SJSA1 (cell line): ENCODE measurements at places on chromosomes 5 and 9. TPM values are rescaled to one million over a fixed set of nuclear protein-coding genes. Genes with fewer than 3 reads are reported as not detected.

DNA sequence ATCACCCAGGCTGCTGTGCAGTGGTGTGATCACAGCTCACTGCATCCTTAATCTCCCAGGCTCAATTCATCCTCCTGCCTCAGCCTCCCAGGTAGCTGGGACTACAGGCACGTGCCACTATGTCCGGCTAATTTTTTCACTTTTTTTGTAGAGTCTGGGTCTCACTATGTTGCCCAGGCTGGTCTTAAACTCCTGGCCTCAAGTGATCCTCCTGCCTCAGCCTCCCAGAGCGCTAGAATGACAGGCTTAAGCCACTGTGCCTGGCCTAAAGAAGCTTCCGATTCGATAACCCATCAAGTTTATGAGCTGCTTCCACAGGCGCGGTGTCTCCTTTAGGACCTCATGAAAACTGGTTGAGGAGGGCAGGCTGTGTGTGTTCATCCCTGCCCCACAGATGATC lies 16.2 kb downstream of the COL27A1 start:
- H3K36me3 ChIP-seq = no peaks in the 10 kb centered on the region
- no peak for DNase-seq
- no peaks in the 10 kb centered on the region for H3K27me3 ChIP-seq
- no peak overlapping the region for H3K27ac ChIP-seq
- H3K4me1 ChIP-seq = peaks cover 10% of the 10 kb centered on the region
- H3K4me3 ChIP-seq = no peak overlapping the region

DNA sequence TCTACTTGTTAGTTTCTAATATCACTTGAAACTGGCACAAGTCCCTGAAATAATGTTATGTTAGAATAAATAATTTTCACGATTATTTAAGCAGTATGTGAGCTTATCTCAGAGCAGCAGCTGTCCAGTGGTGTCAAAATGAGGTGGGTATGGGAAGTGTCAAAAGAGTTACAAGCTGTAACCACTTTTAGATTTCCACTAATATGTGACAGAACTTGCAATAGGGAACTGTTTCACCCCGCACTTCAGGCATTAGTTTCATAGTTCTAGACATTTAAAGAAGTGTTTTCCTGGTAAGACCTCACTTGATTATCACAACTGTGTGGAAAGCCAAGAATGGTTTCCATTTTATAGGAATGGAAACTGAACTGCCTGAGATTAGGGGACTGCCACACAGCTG lies 2.9 kb upstream of the ISCA1 start:
- H3K36me3 ChIP-seq = peaks cover 11% of the 10 kb centered on the region
- H3K4me1 ChIP-seq = peaks cover 13% of the 10 kb centered on the region
- H3K27me3 ChIP-seq = no peaks in the 10 kb centered on the region

TAF1L gene
- total RNA-seq = not detected in 2 replicates

- no peaks in the 10 kb centered on the region for H3K27me3 ChIP-seq
- H3K4me3 ChIP-seq = no peak overlapping the region
- no peak overlapping the region for H3K27ac ChIP-seq
These were observed 32.2 kb upstream of the KCNIP1 start for GRCh38 chr5:170471551-170472178.

DNA sequence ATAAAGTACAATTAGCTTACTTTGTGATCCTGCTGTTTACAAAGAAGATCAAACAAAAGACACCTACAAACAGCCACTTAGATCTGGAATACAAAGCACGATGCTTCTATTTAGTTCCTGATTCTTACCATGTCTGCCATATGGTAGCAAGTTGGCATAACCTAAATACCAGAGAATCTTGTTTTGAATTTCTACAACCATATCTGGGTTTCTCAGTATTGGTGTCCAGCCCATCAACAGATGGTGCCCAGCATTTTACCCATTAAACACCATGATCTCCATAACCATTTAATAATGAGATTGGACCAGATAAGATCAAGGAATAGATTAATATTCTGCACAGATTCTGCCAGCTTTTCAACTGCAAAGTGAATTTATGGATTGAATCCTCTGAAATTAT lies 29.8 kb downstream of the SLC24A2 start:
- H3K27ac ChIP-seq = no peak overlapping the region
- no peak for DNase-seq
- H3K4me1 ChIP-seq = no peaks in the 10 kb centered on the region
- no peaks in the 10 kb centered on the region for H3K36me3 ChIP-seq
- no peaks in the 10 kb centered on the region for H3K27me3 ChIP-seq

DNA sequence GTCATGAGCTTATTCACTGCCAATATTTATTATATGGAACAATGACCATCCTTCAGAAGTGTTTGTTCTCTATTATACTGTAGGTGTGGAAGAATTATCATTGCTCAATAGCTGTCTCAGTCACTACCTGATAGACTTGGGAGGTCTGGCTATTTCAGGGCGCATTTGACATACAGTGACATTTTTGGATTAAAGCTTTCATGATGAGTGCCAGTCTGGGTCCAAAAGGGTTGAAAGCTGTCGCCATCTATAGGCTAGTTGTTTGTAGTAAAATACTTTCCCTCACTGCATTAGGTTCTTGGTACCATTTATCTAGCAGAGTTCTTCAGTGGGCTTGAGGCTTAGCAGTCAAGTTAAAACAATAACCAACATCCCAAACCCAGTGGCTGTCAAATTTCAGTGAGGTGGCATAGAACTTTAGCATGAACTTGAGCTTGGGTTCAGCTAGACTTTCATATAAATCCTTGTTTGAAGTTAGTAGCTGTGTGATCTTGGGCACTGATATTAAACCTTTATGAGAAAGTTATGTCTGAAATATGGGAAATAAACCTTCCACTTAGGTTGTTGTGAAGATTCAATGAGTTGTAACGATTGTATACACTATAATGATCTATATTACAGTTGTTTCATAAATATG lies 110.5 kb upstream of the CDKN2B start:
- no peaks in the 10 kb centered on the region for H3K36me3 ChIP-seq
- no peak for DNase-seq
- peaks cover 51% of the 10 kb centered on the region for H3K4me1 ChIP-seq
- H3K4me3 ChIP-seq = no peak overlapping the region
- no peaks in the 10 kb centered on the region for H3K27me3 ChIP-seq
- H3K27ac ChIP-seq = no peak overlapping the region

WDR38 gene
- not detected in 2 replicates for total RNA-seq
